ENCODE measurements at places on chromosomes 13 and 19.

DNA sequence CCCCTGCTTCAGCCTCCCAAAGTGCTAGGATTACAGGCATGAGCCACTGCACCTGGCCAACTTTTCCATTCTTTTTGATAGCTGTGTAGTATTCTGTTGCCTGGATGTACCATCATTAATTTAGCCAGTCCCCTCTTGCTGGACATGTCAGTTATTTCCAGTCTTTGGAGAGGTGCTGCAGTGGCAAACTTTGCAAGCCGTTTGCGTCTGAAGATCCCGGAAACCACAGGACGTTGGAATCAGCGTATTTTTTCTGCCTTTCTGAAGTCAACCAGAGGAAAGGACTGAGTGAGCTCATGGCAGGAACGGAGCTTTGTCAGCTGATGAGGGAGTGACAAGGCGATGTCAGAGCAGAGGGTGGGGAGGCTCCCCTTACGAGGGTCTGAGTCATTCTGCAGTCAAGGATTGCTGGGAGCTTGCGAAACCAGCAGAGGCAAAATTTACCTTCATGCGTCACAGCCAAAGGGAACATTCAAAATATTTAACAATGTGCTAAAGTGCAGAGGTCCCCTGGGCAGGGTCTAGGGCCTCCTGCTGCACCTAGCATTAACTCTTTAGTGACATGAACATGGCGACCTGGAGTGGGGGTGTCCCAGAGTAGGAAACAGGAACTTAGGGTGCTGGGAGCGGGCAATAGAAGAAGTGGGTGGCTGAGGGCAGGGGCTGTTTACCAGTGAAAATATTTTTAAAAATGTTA, 5.6 kb downstream of the C5AR1 start:
- DNase-seq = no peak

- no peak for DNase-seq
These were observed 809.5 kb upstream of the SLITRK6 start for GRCh38 chr13:86608701-86609100.

DNA sequence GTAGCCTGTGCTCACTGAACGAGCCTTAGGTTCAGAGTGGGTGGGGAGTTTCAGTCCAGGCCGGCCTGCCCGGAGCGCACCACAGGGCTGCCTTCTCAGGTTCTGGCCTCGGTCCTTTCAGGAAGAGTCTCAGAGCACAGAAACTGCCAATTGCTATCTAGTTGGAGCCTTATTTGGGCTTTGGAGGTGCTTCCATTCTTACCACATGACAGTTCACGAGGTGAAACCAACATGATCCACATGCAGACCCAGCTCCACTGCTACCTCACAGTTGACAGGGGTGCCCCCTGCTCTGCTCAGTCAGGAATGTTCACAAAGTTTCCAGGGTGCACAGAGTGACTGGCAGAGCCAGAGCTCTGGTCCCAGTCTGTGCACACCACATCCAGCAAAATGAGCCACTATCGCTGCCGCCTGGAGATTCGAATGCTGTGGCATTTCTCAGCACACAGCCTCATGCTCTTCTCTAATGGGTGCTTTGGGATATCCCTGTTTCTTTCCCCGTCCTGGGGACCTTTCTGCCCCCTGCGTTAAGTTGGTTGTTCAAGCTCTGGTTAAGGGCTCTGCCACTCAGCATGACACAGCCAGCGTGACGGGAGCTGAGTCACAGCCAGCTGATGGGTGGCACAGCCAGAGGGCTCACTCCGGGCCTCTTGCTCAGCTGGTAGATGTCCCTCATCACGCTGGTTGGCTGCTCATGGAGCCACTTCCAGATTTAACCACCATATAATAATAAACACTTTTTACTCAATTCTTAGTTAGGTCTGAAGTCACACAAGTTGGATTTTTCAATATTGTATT, 7.5 kb upstream of the SACS start:
- no peak for DNase-seq

GRCh38 chr13:108494991-108495645, 134.3 kb upstream of the MYO16 start:
- no peak for DNase-seq

DNA sequence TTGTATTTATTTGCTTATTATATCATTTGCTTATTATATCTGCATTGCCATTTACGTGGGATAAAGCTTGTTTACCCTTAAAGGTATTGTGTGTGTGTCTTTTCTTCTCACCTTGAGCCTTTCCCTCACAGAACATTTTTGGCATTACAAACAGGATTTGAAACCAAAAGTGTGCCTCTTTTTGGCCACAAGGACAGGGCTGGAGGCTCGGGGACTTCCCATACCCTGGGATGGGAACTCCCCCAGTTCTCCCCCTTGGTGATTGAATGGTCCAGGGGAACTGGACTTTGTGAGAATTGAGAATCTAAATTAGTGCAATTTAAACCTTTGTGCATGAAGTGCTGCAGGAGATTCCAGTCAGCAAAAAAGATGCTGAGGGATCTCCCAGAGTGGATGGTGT, 2.4 kb upstream of the ZNF506 start:
- DNase-seq = no peak

DNA sequence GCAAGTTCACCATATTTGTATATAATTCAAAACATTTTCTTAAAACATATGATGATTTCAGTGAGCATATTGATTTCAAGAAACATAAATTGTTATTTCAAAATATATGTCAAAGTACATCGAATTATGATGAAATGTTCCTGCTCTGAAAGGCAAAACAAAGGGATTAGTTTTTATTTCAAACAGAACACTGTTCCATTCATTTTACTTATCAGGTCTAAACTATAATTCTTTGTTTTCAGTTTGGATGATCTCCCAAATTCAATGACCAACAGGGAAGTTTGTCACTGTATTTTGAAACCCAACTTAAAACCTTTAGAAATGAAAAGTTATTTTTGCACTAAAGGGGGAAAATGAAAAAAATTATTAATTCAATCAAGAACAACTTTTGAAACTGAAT, 610.2 kb downstream of the SLITRK1 start:
- no peak for DNase-seq

- DNase-seq = no peak
These were observed 40.7 kb upstream of the SPATA13 start for GRCh38 chr13:24119626-24120508.

DNA sequence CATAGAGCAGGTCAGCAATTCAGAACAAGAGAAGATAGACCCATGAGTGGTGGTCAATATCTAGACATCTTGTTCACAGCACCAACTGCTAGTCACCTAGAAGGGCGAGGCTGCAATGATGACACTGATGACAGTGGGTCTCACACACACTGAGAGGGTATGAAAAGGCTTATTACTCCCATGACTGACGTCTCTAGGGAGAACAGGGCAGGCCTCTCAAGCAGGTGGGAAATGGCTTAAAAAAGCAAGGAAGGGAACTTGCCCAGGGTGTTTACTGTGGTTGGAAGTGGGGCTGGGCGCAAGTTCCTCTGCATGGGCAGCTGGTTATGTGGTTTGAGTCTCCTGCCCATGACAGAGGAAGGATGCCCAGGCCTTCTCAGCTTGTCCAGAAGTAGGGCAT, 33.8 kb downstream of the ZNF44 start:
- no peak for DNase-seq

- peak; percentile 85 for DNase-seq
These were observed at the start of gene ZNF665 for GRCh38 chr19:53192771-53193534. Gene ZNF665, minus strand, starts transcription at chr19:53193358. Its CDS starts 10,460 bp downstream, at chr19:53182898.

DNA sequence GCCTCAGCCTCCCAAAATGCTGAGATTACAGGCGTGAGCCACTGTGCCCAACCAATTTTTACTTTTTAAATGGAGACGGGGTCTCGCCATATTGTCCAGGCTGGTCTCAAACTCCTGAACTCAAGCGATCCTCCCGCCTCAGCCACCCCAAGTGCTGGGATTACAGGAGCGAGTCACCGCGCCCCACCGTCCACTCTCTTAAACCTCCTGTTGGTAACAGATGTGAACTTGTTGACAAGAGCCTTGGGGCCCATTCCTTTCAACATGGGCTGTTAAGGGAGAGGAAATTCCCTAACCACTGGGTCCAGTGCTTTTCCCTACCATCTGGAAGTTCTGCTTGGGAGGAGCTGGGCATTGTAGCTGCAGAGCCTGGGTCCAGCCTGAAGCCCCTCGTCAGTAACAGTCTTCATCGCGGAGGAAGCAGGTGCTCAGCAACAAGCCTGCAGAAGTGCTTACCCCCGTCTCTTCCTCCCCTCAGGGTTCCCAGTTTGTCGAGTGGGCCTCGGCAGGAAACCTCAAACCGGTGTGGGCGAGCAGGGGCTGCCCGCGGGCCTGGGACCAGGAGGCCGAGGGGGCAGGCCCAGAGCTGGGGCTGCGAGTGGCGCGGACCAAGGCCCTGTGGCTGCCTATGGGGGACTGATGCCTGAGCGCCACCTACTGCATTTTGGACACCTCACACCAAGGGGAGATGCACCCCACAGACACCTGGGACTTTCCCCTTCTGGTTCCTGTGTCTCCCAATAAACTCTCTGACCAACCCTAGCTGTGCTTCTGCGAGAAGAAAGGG, 4.0 kb upstream of the FLT3LG start:
- peak; percentile 90 for DNase-seq

GRCh38 chr19:55432241-55432959, 10.7 kb downstream of the SHISA7 start:
- no peak for DNase-seq

DNA sequence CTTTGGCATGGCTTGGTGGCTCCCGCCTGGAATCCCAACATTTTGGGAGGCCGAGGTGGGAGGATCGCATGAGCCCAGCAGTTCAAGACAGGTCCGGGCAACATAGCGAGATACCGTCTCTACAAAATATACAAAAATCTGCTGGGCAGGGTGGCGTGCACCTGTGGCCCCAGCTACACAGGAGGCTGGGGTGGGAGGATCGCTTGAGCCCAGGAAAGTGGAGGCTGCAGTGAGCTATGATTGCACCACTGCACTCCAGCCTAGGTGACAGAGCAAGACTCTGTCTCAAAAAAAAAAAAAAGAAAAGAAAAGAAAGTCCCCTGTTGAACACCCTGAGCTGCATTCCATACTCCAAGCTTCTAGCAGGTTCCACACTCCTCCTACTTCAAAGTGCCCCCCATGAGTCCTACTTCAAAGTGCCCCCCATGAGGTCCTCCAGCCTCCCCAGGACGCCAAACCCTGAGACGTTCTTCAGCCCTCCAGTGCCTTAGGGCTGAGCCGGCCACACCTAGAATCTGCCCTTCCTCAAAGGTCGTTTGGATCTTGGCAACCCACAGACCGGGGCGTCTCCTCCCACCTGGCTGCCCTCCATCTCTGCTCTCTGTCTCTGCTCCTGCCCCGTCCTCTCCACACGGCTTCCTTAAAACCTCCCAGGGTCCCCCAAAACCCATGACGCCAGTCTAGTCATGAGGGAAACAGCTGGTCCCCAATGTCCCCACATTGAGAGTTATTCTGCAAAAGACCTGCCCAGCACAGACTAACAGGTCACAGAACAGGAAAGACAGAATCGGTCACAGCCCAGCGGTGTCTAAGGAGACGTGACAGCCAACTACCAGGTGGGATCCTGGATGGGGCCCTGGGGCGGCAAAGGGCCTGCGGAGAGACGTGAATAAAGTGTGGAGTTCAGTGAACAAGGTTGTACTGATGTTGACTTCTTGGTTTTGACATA, 4.8 kb downstream of the TJP3 start:
- DNase-seq = no peak

- no peak for DNase-seq
These were observed 12.1 kb upstream of the TMEM86B start for GRCh38 chr19:55240713-55241020.

GRCh38 chr13:105403086-105403485, 1132.4 kb downstream of the EFNB2 start:
- no peak for DNase-seq

GRCh38 chr19:19458110-19458816, 52.8 kb downstream of the GATAD2A start:
- no peak for DNase-seq

- DNase-seq = no peak
These were observed 54.0 kb downstream of the FLT1 start for GRCh38 chr13:28440774-28441504.

DNA sequence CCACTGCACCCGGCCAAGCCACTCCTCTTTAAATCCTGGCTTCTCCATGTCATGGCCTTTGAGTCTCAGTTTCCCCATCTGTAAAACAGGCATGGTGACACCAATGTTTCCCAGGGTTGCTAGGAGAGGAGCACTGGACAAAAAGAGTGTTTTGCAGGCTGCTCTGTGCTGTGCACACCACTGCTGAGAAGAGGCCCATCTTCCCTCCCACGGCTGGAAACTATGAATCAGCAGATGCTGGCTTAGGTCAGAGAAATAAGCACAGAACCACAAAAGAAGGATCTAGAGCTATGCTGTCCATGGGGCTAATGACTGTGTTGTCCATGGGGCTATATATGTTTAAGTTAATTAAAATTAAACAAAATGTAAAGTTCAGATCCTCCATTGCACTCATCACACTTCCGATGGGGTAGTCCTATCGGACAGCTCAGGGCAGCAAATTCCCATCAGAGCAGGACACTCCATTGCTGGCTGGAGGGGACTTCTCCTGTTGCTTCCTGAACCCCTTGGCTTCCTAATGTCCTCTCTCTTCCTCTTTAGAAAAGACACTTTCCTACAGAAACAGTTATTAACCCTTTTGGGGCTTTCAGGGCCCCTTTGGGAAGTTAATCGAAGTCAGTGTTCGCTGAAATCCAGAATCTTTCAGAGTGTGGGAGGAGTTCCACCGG, 37.1 kb downstream of the TSHZ3 start:
- DNase-seq = no peak

- no peak for DNase-seq
These were observed 34.9 kb upstream of the METTL21C start for GRCh38 chr13:102729560-102730270.

- no peak for DNase-seq
These were observed 628 bp downstream of the MRPL34 start for GRCh38 chr19:17306285-17306714.

DNA sequence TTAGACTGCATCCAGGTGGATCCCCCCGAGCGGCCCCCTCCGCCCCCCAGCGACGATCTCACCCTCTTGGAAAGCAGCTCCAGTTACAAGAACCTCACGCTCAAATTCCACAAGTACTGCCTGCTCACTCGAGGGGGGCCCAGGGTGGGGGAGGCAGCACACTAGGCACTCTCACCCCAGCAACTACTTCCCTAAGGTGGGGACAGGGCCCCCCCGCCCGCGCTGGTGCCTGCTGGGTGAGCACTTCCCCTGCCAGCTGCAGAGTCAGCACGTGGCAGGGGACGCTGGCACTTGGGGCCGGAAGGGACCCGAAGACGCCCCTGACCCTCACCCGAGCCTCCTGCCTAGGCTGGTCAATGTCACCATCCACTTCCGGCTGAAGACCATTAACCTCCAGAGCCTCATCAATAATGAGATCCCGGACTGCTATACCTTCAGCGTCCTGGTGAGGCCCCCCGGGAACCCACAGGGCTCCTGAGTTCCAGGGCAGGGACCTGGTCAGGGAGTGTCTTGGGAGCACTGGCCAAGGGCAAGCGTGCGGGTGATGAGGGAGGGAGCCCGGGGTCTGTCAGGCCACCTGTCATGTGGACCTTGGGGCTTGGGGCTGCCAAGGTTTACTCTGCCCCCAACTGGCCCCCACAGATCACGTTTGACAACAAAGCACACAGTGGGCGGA, 5.2 kb downstream of the MCOLN1 start:
- DNase-seq = no peak

GRCh38 chr19:8457827-8458226, 13.1 kb downstream of the HNRNPM start:
- no peak for DNase-seq

Measured in activated CD8-positive, alpha-beta memory T cell treated with anti-CD3 and anti-CD28 coated beads for 24 hours (primary cell).